ENCODE measurements at places on chromosomes 6 and 20. TPM values are rescaled to one million over a fixed set of nuclear protein-coding genes. Genes with fewer than 3 reads are reported as not detected.

Gene ZKSCAN3
- 6.9 TPM for total RNA-seq

Gene MAS1
- 0.20 TPM for total RNA-seq

Gene RPP21
- 17.9 TPM for total RNA-seq

Gene SRMS
- not detected for total RNA-seq

Gene C20orf202
- 0.07 TPM for total RNA-seq

Gene PI3
- not detected for total RNA-seq

Gene GHRH
- not detected for total RNA-seq

Gene XKR7
- not detected for total RNA-seq

Gene BMP6
- 38.6 TPM for total RNA-seq

Gene MYCT1
- 6.0 TPM for total RNA-seq

Gene SYCP2L
- total RNA-seq: not detected

Gene BICRAL
- 8.8 TPM for total RNA-seq

Gene PCK1
- total RNA-seq: not detected

Gene EFCAB8
- total RNA-seq: 0.33 TPM

Gene LPIN3
- total RNA-seq: 8.3 TPM

Gene ANKRD66
- not detected for total RNA-seq

Gene HTR1B
- 0.17 TPM for total RNA-seq

Gene POU5F1
- total RNA-seq: 1.3 TPM

Gene NOX3
- not detected for total RNA-seq
